ENCODE measurements at places on chromosomes 2 and 18.
A peak's percentile ranks its signal among the peaks of the same experiment; 100 is the strongest.

DNA sequence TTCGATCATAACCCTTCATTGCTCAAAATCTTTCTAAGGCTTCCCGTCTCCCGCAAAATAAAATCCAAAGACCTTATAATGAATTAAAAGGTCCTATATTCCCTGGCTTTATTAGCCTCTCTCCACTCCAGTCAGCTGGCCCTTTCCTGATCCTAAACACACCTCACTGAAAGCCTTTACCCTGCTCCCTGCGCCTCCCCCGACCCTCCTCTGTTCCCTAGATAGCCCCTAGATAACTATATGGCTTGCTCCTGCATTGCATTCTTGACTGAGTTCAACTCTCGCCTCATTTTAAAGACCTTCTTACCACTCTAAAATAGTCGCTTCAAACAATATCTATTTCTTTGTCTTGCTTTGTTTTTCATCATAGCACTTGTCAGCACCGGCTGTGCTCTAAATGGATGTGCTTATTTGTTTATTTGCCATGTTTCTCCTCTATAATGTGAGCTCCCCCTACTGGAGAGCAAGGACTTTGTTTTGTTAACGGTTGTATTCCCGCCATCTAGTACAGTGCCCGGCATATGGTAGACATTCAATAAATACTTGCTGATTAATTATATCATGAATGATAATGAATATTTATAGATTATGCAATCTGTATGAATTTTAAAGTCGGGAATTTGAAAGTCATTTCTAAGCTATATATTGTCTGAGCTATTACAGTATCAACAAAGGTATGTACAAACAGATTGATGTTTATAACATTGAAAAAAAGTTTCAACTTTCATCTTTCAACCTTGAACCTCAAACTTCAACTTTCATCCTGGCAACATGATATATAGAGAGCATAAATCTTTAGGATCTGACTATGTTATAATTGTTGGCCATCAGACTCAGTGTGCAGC lies 32.4 kb upstream of the VIT start:
- DNase-seq = no peak

DNA sequence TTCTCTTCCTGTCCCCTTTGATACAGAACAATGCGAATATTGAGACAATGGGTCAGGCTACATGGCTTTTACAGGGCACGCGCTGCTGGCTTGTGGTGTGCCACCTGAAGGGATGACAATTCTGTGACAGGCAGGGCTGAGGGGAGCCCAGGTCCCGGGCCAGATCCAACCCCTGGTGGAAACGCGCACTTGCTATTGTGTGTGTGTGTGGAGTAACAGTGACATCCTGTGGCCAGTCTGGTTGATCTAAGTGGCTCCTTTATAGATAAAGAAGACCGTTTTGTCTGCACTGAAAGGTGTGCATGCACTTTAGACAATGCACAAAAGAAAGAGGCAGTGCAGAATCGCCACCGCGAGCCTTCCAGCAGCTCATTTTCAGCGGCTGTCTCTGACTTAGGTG lies 273.6 kb downstream of the HRH4 start:
- no peak for DNase-seq

- no peak for DNase-seq
These were observed 119.7 kb downstream of the TACR1 start for GRCh38 chr2:75079575-75079974.

- no peak for DNase-seq
These were observed 32.7 kb upstream of the CCDC68 start for GRCh38 chr18:54991981-54992380.

DNA sequence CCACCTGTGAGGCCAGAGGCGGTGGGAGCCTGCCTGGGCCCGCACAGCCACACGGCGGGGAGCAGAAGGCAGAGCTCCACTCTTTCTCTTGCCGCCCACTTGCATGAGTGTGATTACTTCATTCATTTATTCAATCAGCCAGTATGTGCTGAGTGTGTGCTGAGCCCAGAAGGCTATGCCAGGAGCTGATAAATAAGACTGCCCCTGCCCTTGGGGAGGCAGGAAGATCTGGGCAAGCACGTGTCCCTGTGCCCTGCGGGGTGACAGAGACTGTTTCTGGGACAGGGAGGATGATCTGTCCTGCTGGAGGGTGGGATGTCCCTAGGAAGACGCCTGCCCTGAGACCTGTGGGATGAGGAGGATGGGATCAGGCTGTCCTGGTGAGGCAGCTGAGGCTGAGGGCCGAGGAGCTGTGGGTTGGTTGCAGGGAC lies 250.8 kb downstream of the DYSF start:
- no peak for DNase-seq

- DNase-seq = no peak
These were observed 48.9 kb upstream of the ATG16L1 start for GRCh38 chr2:233202531-233202944.

- peak; percentile 56 for DNase-seq
These were observed 15.6 kb upstream of the INO80C start for GRCh38 chr18:35513181-35513936.

- no peak for DNase-seq
These were observed 22.0 kb downstream of the FAM98A start for GRCh38 chr2:33577084-33577483.

DNA sequence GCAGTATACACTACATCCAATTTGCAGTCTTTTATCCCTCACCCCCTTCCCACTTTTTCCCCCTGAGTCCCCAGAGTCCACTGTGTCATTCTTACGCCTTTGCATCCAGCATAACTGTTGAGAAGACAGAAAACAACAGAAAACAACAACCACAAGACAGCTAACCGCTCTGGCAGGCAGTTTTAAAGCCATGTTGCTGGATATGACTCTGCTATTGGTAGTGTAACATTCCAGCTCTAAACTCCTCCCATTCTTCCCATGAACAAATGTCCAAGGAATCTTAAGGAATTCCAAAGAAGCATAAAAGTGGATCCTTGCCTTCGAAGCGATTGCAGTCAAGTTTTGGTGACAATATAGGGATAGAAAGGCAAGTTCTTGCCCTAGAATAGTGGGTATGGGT lies 599.1 kb downstream of the NYAP2 start:
- no peak for DNase-seq
